Dermis microvascular lymphatic vessel endothelial cell (primary cell): ENCODE measurements at places on chromosomes 6 and 20. TPM values are rescaled to one million over a fixed set of nuclear protein-coding genes. Genes with fewer than 3 reads are reported as not detected.

DNA sequence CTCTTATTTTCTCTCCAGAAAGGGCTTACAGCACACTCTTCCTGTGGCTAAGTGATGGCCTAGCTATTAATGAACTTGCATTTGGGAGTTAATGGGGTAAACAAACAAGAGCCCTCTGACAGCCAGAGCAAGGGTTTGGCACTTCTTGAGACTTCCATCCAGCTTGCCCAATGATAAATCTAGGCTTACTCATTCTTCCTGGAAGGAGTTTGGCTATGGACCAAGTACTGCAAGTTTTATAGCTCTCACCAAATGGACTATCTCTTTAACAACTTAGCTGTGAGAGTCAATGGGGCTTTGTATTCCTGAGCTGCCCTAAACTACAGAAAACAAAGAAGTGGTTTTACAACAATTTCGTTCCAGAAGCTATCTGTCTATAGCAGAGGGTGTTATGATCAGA, 16.7 kb upstream of the PI3 start:
- DNase-seq = no peak

GRCh38 chr20:57987659-57988058, 240.8 kb downstream of the ANKRD60 start:
- DNase-seq = no peak

GRCh38 chr20:51584737-51585136, 42.2 kb upstream of the NFATC2 start:
- DNase-seq = no peak

DNA sequence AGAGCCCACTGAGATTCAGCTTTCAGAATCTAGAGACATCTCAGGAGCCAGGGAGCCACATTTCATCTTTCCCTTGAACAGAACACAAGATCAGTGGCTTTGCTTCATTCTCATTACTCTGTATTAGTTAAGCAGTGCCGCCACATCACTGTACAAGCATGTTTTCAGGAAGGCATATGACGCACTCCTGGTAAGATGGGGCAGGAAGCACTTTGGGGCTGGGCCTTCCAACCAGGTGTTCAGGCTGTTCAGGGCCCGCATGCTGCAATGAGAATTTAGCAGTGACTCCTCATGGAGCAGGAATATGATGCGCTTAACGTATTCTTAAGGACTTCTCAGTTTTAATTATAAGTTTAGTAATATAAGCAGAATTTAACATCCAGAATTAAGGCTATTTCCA, 29.7 kb upstream of the GNRH2 start:
- DNase-seq = no peak

GRCh38 chr6:40809627-40810026, 222.5 kb upstream of the LRFN2 start:
- DNase-seq = no peak

GRCh38 chr20:37680420-37680819, 13.4 kb upstream of the CTNNBL1 start:
- peak; percentile 7 for DNase-seq

DNA sequence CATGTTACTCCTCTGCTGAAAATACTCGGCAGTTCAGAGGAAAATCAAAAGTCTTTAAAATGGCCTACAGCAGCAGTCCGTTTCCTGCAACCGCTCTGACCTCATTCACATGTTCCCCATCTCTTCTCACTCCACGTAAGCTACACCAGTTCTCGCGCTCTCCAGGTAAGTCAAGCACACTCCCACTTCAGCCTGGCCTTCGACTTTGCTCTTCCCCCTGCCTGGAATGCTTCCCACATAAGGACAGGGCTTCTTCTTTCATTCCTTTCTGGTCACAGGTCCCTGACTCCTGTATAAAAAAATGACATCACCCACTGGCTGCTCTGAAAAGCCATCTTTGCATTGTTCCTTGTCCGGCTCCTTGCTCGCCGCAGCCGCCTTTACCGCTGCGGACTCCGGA, 42.7 kb downstream of the MGME1 start:
- DNase-seq = no peak

- no peak for DNase-seq
These were observed 336.9 kb upstream of the PREP start for GRCh38 chr6:105739764-105740163.

GRCh38 chr6:131947986-131948661, 3.0 kb downstream of the CCN2 start:
- DNase-seq = peak; percentile 64

GRCh38 chr6:26086211-26086610, 1.0 kb upstream of the HFE start:
- no peak for DNase-seq

- no peak for DNase-seq
These were observed 110.1 kb upstream of the GPR6 start for GRCh38 chr6:109867970-109868358.

The SMLR1 gene
- total RNA-seq = not detected in 2 replicates

The PROKR2 gene
- not detected in 2 replicates for total RNA-seq

The KIAA1586 gene
- total RNA-seq = 10.5 and 11.0 TPM in 2 replicates
